ENCODE measurements at places on chromosomes 1 and 21.

- no peak for DNase-seq
These were observed 38.8 kb downstream of the DIPK1A start for GRCh38 chr1:92922356-92923035.

DNA sequence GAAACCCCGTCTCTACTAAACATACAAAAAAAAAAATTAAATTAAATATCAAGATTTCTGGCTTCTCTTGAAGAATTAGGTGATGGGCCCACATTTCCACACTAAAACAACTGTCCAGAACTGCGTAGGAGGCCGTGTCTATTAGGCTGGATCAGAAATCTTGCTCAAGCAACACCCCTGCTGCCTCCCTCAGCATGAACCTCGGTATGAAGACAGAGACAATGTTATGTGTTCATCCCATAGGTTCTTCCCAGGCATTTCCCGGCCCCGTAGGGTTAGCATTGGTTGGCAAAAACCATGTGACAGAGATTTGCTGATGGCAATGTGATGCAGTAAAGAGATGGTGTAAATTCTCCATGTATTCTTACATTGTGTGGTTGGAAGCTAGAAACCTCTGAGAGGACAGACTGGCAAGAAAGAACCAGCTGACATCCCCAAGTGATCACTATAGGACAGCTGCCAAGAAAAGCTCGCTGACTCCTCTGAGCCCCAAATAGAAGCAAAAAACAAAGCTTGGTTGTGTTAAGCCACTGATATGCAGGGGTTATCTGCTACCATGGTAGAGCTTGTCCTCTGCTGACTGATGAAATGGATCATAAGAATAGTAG, 34.5 kb downstream of the EBNA1BP2 start:
- DNase-seq = no peak

GRCh38 chr1:30966690-30967369, 58.3 kb upstream of the SDC3 start:
- peak; percentile 94 for DNase-seq

GRCh38 chr1:198125995-198126735, 30.6 kb upstream of the NEK7 start:
- no peak for DNase-seq

GRCh38 chr1:111392042-111392441, 35.5 kb downstream of the OVGP1 start:
- DNase-seq = no peak

- DNase-seq = no peak
These were observed 66.8 kb downstream of the VPS13D start for GRCh38 chr1:12296623-12297022.

DNA sequence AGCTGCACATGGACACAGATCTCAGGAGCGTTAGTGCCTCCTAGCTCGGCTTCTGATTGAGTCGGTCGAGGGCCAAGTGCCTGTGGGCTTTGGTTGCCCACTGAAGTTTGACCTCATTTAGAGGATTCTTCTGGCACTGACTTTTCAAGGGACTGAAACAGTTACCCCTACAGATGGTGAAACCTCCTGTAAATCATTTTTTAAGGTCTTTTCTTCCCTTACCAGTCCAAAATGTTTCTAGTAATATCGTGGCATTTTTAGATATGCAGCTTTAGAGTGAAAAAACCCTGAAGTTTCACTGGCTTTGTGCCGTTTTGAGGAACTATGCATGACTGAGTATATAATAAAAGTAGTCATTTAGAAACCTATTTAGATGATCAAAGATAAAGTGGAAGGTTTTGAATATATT, 34.7 kb upstream of the L1TD1 start:
- DNase-seq = no peak

GRCh38 chr1:219210067-219210466, 36.4 kb downstream of the LYPLAL1 start:
- DNase-seq = no peak

DNA sequence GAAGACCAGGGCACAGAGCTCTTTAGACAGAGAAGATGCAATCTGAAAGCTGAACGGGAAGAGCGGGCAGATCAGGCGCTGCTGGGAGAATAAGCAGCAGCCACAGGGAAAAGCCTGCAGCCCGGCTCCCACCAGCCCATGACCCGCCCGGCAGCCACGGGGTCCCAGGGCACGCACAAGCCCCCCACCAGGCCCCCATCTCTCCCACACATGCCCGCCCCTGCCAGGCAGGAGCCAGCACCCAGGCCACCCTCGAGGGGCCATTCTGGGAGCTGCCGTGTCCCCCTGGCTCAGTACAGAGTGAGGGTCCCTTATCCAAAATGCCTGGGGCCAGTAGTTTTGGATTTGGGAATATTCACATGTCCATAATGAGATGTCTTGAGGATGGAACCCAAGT, 16.3 kb downstream of the SLC19A1 start:
- no peak for DNase-seq
